Germinal center (tissue), 1 donor: ENCODE measurements at places on chromosomes 11 and 22.

- DNase-seq: no peak
Measured at GRCh38 chr11:130487924-130488815, 39.7 kb downstream of the ADAMTS15 start.

DNA sequence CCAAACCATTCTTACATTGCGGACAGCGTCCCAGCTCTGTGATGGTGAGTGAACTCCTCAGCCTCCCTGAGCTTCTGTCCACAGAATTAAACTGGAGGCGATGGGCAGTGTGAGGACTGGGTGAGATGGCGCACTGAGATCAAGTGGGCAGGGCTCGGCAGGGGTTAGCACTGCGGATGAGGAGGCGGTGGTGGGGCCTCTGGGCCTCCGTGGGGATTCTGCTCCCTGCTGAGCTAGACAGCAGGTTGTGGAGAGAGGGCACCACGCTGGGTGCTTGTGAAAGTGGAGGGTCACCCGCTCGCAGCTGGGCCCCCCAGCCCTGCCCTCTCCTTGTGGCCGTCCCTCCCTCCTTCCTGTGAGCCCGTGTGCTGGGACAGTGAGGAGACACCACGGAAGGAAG is 25.6 kb upstream of the PARVG start:
- no peak for DNase-seq

DNA sequence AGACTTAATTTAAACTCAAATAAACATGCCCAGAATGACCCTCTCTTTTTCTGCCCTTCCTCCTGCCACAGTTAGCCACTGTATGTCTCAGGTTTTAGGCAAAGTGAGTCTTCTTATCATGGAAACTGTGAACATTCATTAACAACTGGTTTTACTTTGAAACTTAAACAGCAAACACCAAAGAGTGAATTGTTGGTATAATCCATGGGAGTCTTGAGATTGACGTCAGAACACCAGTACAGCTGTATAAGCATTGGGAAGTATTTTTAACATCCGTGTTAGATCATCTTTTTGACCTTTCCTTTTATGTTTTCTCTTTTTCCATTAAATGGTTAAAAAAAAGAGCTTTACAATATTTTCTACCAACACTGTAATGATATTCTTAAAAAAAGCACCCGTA is 38.9 kb downstream of the ARHGEF12 start:
- DNase-seq: no peak

DNA sequence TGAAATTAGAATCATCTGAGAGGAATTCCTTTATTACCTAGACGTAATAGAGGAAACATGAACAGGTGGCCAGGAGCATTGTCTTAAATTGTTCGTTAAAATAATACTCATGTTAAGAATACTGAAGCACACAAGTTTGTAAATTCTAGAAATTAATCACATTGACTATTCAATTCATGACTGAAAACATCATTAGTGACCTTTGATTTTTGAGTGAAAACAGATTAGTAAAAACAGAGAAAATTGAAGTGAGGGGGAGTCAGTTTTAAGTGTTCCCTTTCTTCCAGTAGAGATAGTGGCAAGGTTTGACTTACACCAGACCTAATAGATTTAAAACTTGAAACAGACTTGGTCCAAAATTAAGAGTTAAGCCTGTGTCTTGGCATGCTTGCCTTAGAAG is 1.4 kb downstream of the ZFP91 start:
- no peak for DNase-seq
